Renal cortical epithelial cell (primary cell): ENCODE measurements at places on chromosomes 7 and 10.

DNA sequence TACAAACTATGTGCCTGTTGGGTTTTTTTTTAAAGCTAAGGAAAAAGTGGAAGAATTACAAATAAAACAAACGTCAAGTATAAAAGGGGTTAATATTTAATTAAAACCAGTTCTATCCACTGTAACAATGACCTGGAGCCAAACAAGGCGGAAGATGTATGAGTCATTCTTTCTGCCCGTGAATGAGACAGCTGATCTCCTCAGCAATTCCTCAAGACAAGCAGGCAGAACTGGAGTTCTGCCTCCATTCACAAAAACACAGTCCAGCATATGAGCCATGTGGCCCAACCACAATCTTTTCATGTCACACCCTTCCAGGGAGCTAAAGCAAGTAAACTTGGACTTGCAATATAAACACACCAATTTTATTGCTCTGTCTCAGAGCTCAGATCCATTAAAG is 8.4 kb downstream of the ETV1 start:
- peak; percentile 100 for DNase-seq

- DNase-seq, result no peak
Observed at GRCh38 chr7:417973-418601, 101.6 kb downstream of the PDGFA start.

DNA sequence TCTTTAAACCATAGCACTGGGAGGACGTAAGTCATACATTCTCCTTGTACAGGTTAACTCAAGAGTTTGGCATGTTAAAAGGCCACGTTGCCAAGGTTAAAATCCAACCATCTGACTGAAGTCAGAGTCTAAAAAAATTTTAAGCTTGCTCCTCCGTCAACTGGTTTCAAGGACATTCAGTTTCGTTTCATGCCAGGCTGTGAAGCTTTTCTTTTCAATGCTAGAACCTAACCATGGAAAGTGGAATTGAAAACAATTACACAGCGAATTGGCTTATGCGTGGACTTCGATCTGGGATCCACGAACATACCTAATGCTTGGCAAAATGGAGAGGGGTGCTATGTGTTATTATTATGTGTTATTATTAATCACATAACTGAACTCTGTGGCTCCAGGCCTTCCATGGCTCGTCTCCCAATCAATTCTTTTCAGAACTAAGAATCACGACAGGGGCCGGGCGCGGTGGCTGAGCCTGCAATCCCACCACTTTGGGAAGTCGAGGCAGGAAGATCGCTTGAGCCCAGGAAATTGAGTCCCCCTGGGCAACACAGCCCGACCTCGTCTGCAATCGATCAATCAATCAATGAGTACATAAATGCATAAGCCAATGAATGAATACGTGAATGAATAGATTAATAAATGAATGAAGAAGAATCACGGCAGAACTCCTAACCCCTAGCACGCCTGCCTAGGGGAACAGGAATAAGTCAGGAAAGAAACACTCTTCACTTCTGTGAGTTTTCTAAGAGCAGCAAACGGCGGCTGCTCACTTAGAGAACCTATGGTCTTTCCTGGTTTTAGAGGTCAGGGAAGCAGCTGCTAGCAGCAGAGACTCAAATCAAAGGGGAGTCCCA is 733 bp upstream of the ARL5B start:
- peak; percentile 52 for DNase-seq

- no peak for DNase-seq
Observed at GRCh38 chr7:77910124-77910523, 111.6 kb downstream of the PHTF2 start.

- peak; percentile 36 for DNase-seq
Observed at GRCh38 chr10:72260976-72261783, 12.5 kb upstream of the DDIT4 start.
